ENCODE measurements at places on chromosomes 6 and 20.

- DNase-seq: peak; percentile 9
Observed at GRCh38 chr6:20335872-20336271, 65.8 kb upstream of the E2F3 start.

- DNase-seq: no peak
Observed at GRCh38 chr6:47371139-47371869, 61.6 kb upstream of the TNFRSF21 start.

DNA sequence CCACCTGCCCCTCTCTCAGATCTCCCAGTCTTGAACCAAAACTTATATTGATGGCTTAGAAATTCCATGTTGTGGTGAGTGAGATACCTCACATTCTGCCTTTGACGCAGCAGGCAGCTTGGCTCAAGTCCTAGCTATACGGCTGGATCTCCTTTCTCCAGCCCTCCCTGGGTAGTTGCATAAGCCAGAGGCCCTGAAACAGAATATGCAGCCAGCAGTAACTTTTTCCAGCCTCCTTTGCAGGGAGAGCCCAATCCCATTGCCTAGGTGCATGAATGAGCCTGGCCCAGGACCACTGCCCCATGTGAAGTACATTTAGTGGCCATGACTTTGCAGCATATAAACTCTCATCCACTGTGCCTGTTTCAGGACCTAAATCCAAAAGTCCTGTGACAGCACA lies 202.2 kb upstream of the CDYL start:
- DNase-seq: no peak

DNA sequence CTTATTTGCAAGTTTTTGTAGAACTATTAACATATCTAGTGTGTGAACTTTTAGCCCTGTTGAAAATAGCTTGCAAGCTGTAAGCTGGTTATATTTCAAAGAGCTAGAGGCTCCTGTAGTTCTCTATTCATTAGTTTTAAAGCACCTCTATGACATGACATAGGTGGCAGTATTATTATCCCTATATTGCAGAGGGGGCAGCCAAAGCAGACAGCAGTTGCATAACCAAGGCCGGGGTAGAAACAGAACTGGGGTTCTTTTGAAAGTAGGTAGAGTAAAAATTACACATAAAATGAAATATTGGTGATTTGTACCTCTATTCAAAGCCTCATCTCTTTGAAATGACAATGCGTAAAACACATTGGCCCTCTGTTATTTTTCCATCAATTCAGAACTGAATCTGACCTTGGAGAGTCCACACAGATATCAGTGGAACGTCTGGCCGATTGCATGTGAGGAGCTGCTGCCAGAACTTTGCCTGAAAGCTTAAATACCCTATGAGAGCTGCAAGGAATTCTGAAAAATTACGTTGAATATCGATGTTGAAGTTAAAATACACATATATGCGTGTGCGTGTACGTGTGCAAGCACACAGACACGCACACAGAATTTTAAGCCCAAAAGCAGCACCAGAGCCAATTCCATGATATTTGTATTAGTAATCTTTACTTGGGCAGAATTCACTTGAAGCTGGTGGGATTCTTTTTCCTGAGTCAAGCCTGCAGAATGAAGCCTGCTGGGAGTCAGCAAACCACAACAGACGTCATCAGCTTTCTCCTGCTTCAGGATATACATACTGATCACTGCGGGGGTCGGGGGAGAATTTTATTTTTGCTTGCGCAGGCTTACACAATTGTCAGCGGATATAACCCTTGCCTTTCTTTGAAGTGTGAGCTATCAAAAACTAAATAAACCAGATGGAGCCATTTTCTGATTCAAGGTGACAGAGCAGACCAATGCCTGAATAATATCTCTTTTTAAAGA lies 163.2 kb downstream of the PDE7B start:
- DNase-seq: no peak

DNA sequence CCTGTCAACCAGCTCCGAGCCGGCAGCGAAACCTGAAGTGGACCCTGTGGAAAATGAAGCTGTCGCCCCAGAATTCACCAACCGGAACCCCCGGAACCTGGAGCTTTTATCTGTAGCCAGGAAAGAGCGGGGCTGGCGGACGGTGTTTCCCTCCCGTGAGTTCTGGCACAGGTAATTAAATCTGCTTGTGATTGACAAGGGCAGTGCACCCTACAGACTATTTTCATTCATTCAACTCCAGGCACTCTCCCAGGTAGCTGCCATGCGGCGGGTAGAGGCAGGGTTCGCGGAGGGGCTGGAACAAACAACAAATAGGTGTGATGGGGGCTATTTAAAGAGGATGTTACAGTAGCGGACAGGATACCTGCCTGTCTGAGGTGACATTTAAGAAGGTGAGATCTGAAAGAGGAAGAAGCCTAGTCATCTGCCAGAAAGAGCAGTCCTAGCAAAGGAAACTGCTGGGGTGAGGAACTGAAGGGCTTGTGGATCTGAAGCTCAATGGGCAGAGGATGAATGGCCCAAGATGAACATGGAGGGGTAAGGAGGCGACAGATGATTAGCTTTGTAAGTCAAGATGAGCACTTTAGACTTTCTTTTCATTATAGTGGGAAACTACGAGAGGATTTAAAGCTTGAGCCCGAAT lies 810 bp downstream of the MRPL18 start:
- peak; percentile 10 for DNase-seq

- DNase-seq: no peak
Observed at GRCh38 chr6:161238081-161238480, 35.8 kb downstream of the AGPAT4 start.

- DNase-seq: no peak
Observed at GRCh38 chr6:106113256-106113959, 27.3 kb downstream of the PRDM1 start.

DNA sequence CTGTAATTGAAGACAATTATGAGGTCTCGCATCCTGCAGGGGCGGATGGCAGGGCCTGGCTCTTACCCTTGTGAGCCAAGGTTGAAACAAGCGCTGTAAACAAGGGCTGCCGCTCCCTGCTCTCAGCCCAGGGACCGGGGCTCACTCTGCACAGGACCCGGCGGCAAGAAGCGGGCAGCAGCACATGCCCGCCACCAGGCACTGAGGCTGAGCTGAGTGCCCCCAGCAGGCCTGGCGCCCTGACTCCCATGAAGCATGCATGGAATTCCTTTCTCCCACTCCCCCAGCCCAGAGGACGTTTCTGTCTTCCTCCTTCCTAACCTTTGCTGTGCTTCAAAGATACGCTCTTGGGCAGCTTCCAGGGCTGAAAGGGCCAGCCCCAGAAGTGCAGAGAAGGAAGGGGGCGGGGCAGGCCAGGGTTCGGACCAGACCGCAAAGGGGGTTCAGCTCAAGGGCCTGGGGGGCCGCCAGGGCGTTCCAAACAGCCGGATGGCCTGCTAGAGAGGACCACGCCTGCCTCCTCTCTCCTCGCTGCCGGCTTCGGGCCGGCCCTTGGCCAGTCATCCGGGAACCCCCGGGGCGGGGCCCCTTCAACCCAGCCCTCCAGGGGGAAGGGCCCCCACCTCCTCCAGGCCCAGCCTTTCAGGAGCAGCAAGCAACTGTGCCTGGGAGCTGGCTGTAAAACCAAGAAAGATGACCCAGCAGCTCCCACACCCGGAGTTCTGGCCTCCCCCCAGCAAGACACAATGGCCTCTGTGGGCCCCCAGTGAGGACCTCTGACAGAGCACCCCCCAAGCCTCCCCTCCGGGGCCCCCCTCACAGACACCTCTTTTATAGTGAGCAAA lies 109.9 kb downstream of the NOL4L start:
- DNase-seq: no peak

- DNase-seq: no peak
Observed at GRCh38 chr20:3141757-3142156, 17.9 kb downstream of the FASTKD5 start.

DNA sequence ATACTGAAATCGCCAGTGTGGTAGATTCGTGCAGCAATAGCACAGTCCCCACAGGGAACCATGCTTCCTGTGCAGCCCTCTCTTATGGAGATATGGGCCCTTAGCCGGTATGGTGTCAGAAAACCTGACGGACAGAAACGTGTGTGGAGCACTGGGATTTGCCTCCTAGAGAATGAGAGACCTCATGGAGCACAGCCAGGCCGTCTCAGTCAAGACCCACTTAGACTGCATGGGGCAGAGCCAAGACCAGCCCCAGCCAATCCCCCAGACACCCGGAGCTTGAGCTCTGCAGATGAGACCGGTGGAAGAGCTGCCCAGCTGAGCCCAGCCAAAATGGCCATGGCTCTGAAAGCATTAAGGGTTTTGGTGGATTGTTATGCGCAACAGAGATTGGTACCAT lies 163.7 kb downstream of the DLL1 start:
- DNase-seq: no peak

DNA sequence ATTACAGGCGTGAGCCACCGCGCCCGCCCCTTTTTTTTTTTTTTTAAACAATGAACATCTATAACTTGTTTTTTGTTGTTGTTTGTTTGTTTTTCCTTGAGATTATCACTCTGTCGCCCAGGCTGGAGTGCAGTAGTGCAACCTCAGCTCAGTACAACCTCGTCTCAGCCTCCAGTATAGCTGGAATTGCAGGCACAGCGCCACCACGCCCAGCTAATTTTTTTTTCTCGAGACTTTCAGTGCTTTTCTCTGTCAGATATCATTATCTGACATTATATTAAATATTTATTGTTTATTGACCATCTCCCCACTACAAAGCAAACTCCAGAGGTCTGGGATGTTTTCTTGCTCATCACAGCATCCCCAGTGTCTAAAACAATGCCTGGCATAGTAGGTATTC lies 2.3 kb upstream of the DLK2 start:
- no peak for DNase-seq

DNA sequence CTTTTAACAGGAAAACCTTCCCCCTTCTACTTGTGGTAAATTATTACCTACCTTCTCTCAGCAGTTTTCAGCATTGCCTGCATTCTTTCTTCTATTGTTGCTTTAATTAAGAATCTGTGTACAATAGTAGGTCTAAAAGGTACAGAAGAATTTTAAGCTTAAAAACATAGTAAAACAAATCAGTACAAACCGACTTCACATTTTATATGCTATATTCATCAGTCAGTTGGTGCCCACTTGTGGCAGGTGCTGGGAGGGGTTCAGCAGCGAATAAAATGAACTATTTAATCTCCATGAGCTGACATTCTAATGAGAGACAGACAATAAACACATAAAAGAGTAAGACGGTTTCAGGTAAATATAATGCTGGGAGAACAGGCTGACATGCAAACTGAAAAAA lies 73.4 kb upstream of the FBXO30 start:
- peak; percentile 47 for DNase-seq

DNA sequence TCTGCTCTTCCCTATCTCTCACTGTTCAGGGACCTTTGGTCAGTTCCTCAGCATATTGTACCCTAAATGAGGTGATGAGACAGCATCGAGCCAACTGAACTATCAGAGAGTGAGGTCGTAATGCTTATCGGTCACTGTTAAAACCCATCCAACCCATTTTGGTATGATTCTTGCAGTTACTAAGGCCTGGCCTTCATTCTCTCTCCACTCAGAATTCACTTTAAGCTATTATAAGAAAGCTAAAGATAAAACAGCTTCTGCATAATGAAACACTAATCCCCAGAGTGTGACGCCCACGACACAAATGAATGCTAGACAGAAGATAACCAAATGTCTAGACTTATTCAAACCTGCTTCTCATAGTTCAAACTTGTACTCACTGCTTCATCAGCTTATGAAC lies 175.8 kb downstream of the GMPR start:
- DNase-seq: peak; percentile 41

DNA sequence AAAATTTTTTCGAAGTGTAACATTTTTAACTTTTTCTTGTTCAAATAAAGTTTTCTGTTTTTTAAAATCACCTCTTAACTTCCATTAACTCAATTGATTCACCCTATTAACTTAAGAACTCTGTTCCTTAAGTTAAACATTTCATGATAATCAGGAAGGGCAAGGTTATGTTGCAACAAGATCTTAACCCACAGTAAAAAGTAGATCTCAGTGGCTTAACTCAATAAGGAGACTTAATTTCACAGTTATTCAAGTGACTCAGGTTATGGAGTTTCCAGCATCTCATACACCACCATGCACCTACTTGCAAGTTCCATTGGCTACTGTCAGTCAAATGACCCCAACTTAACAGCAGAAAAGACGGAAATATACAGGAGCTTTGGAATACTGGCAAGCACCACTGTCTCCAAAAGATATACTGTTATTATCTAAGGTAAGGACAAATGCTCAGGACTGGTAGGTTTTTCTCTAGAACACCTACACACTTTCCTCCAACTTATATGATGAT lies 11.2 kb downstream of the HLA-DQB1 start:
- DNase-seq: no peak

GRCh38 chr6:89007209-89008000 lies 44.0 kb upstream of the RNGTT start:
- no peak for DNase-seq

DNA sequence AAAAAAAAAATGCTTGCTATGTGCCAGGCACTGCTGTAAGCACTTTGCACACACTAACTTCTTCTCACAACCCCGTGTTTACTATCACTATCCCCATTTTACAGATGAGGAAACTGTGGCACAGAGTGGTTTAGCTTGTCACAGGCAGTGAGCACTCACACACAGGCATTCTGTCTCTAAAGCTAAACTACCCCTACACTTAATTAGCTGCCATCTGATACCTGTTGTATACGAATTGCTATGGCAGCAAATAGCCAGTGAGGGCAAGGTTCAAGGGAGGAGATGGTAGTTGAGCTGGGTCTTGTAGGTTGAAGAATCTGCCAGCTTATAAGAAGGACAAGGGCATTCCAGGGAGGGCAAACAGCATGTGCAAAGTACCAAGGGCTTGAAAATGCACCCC lies 5.2 kb downstream of the TNNC2 start:
- no peak for DNase-seq

All from CD4-positive, alpha-beta T cell treated with Interleukin-2 at 100 ng/mL for 4 hours (primary cell).